Activated T-helper 2 cell treated with anti-CD3 and anti-CD28 coated beads, Interferon-gamma antibody, Interleukin-2, Interleukin-4, amounts not matched to agents 10 μg/mL and 5 μg/mL and 100 μg/mL, durations not matched to agents 14 hours and 24 hours and 36 hours (primary cell): ENCODE measurements at places on chromosomes 5 and 9. TPM values are rescaled to one million over a fixed set of nuclear protein-coding genes. Genes with fewer than 3 reads are reported as not detected.

The LRRC19 gene
- total RNA-seq: not detected in 2 replicates

The RNF183 gene
- total RNA-seq: 0.30 TPM in 1 of 2 replicates, not detected in the other

The EQTN gene
- total RNA-seq: not detected in 2 replicates

The SERF1A gene
- total RNA-seq: 9.1 and 10.5 TPM in 2 replicates

The RNF130 gene
- 10.0 and 10.3 TPM in 2 replicates for total RNA-seq

DNA sequence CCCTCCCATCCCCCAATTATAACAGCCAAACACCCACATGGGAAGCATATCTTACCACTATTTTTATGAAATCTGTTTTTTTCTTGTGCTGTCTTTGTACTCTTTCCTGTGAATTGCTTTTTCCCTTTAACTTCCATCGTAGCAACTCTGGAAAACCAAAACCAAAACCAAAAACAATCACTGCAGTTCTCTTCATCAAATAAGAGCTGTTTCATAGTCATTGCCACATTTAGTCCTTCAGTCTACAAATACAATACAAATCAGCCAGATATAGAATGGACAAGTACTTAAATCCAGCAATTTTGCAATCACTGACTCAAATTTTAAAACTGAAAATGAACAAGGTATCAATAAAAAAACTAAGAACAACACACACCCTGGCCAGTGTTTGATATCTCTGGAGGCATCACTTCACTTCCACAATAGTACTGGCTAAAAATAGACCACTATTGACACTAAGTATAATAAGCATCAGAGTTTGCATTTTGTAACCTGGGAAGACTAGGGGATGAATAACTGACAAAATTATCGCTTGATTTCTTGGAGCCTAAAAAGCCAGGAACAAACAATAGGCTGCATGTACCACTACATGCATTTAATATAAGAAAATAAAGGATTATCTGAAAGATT, 5.4 kb downstream of the PUM3 start:
- DNase-seq: no peak
- no peak overlapping the region for H3K27ac ChIP-seq
- peaks cover 23% of the 10 kb centered on the region for H3K4me1 ChIP-seq
- H3K27me3 ChIP-seq: no peaks in the 10 kb centered on the region
- H3K36me3 ChIP-seq: peaks cover 54% of the 10 kb centered on the region
- H3K4me3 ChIP-seq: no peak overlapping the region

DNA sequence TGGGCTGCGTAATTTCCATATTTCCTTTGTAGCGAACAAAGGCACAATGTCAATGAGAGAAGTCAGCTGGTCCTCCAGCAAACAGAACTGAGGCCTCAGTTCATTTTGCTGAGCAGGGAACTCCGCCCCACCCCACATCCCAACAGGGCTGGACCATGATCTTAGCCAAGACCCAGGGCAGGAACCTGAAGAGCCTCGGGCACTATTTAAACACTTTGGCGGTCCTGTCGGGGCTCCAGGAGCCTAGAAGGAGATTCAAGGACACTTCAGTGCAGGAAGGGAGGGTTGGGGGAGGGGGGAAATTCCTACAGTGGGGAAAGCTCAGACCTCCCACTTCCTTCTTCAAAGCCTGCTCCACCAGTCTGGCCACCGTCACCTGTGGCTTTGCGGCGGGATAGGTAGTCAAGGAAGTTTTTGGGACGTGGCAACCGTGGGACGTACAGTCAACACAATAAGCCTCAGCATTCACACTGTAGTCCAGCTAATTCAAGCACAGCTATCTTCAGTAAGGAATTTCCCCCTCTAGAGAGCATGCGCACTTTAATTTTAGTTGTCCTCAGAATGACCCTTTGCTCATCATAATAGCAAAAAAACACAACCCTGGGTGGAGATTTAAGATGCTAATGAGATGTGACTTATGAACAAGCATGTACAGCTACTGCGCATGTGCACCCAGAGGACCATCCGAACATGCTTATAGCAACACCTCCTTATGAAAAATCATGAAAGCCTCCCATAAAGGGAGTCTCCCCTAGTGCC, 30.9 kb downstream of the S1PR3 start:
- H3K27me3 ChIP-seq: peaks cover 7% of the 10 kb centered on the region
- no peak for DNase-seq
- H3K27ac ChIP-seq: no peak overlapping the region
- no peaks in the 10 kb centered on the region for H3K36me3 ChIP-seq
- no peaks in the 10 kb centered on the region for H3K4me1 ChIP-seq

- peaks cover 18% of the 10 kb centered on the region for H3K27me3 ChIP-seq
- H3K27ac ChIP-seq: no peak overlapping the region
- H3K4me3 ChIP-seq: no peak overlapping the region
Observed at GRCh38 chr5:154134499-154134898, 56.0 kb upstream of the GALNT10 start.

DNA sequence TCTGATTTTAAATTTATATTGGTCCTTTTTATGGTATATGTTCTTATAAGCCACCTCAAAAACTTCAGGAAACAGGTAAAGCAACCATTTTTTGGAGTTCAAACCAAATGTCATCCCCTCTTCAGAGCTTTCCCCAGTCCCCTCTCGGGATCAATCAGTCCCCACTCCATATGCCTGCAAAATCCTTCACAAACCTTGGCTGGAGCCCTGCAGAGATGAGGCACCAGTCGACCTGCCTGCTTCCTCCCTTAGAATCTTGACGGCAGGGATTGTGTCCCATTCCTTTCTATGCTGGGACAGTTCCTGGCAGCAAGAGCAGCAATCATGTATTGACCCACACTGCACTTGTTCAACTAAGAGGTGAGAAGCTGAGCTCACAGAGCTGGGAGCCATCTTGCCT, 22.6 kb downstream of the B4GALT1 start:
- peaks cover 38% of the 10 kb centered on the region for H3K4me1 ChIP-seq
- H3K27ac ChIP-seq: peak overlapping the region; percentile 49
- DNase-seq: no peak
- peaks cover 19% of the 10 kb centered on the region for H3K36me3 ChIP-seq
- no peaks in the 10 kb centered on the region for H3K27me3 ChIP-seq

DNA sequence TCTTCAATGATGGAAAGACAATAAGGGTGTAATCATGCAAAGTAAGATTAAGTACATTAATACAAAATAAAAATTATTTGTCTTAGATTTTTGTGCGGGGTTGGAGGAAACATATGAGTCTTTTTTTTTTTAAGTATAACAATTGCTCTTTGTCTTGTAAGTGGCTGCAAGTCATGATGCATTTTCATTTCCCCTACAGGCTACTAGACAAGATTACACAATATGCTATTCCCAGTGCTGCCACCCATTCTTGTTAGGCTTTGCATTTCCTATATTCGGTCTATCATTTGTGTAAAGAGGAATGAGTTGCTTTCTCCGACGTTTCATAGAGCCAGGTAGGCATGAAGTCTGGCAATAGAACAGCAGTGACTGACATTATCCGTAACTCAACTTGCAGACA, 294.2 kb upstream of the CYLC2 start:
- no peak overlapping the region for H3K27ac ChIP-seq
- H3K36me3 ChIP-seq: no peaks in the 10 kb centered on the region
- DNase-seq: no peak
- no peaks in the 10 kb centered on the region for H3K4me1 ChIP-seq
- no peaks in the 10 kb centered on the region for H3K27me3 ChIP-seq
